ENCODE measurements at places on chromosomes 12 and 14.

DNA sequence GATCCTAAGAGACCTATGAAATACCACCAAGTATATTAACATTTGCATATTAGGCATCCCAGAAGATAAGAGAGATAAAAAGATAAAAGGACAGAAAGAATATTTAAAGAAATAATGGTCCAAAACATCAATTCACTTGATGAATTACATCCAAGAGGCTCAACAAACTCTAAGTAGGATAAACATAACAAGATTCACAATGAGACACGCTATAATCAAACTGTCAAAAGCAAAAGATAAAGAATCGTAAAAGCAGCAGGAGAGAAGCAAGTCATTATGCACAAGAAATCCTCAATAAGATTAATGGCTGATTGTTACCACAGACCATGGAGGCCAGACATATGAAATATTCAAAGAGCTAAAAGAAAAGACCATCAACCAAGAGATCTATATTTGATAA, 79.6 kb downstream of the PLCZ1 start:
- no peak for DNase-seq

GRCh38 chr14:69357544-69358200, 40.4 kb downstream of the ERH start:
- no peak for DNase-seq

DNA sequence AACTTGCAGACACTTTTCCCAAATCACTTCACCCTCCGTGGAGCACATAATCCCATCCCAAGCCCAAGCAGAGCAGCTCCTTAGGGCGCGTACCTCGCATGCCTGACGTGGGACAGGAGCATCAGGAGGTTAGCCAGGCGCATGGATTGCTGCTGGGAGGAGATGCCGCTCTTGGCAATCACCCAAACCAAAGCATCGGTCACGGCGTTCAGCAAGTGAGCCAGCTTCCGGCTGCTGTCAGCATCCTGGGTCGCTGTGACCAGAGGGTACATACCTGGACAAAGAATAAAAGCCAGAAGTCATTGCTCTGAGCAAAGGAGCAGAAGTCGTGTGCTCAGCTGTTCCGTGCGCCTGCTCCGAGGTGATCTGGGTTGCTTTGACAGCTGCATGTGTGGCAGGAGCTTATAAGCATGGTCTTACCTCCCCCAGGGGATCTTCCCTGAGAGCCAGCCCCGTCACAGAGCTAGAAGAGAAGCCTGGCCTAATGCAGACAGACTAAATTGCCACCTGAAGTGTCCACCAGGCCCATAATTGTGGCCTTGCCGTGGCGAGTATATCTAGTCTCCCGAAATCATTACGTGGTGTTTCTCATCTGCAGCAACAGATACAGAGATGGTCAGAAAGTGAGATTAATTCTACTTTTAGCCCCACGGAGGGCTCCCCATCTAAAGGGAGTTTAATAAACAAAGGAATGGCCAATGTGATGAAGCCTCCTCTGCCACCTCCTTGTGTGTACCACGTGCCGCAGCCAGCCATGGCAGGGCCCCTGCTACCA, 59.1 kb downstream of the ESR2 start:
- peak; percentile 19 for DNase-seq

GRCh38 chr12:56358836-56359532, 923 bp downstream of the STAT2 start:
- peak; percentile 29 for DNase-seq

- DNase-seq: no peak
Measured at GRCh38 chr14:23358042-23358441, 5.4 kb upstream of the SLC22A17 start.

- DNase-seq: peak; percentile 54
Measured at GRCh38 chr14:61730756-61731373, 31.4 kb upstream of the SNAPC1 start.

- peak; percentile 8 for DNase-seq
Measured at GRCh38 chr12:10067264-10067663, 31.5 kb downstream of the CLEC1A start.

- no peak for DNase-seq
Measured at GRCh38 chr12:1189163-1189562, 198.1 kb downstream of the ERC1 start.

DNA sequence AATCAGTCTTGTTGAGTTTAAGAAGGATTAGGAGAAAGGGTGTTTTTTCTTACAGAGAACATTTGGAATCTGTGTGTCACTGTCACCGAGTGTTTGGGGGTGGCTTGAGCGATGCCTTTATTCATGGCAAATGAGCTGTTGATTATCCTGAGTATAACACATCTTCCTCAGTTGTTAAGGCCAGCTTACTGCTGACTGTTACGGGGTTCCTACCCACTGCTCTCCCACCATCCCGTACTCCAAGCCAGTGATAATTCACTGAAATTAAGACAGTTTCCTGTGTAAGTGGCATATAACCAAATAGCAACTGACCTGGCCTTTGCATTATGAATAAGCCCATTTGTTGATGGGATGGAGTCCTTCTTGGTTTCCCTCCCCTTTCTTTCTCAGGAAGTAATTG, 9.5 kb downstream of the ESRRB start:
- DNase-seq: no peak

DNA sequence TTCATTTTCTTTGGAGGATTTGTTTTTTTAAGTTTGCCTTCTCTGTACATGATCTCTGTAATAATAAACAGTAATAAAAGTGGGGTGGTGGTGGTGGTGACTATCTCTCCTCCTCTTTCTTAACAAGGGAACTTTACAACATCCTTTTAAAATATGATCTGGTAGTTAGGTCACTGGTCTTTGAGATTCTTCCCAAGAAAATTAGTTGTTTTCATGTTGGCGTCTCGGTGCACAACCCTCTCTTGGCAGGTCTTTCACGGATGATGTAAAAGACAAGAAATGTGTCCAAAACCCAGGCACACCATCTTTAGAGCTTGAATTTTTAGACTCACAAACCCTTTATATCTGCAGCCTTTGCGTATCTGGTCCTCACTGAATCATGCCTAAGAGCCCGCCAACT, 488.5 kb upstream of the TBX3 start:
- DNase-seq: no peak

DNA sequence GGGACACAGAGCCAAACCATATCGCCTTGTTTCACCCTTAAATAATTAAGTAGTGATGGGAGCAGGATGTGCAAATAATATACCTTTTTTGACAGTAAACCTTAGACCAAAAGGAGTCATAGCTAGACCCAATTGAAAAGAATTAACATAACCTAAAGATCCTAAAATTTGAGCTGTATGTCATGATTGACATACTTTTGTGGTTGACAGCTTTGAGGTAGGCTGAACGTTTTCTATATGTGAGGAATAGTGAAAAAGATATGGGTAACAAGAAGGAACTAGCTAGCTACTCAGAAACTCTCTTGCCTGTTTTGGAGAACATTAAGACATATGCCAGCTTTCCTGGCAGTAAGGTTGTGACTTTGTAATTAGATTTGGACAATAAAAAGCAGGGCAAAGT, 320.6 kb downstream of the KCNC2 start:
- DNase-seq: no peak
